Heart right ventricle (tissue), 16 donors: ENCODE measurements at places on chromosomes 3 and 15. TPM values are rescaled to one million over a fixed set of nuclear protein-coding genes. Genes with fewer than 3 reads are reported as not detected.

IGSF10 gene
- 1.6 TPM for total RNA-seq

UTS2B gene
- 0.53 TPM for total RNA-seq

ZIC4 gene
- total RNA-seq = not detected

TGM4 gene
- total RNA-seq = not detected

NOX5 gene
- total RNA-seq = 0.30 TPM

CASR gene
- not detected for total RNA-seq

CLDN18 gene
- total RNA-seq = not detected

GRCh38 chr15:64697911-64698369 lies 77.4 kb downstream of the RBPMS2 start:
- no peak for DNase-seq

DNA sequence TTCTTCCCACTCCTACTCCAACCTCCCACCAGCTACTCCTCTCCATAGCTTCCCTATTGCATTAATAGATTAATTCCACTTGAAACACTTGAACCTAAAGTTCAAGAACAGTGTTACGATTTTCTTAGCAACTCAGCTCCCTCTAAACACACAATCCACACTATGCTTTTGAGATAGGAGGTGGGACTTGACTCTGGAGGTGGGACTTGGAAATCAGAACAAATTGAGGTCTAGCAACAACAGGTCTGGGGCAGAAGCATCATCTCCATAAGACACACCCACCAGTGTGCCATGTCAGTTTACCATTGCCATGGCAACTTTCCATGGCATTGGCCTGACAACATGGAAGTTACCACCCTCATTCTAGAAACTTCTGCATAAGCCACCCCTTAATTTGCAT lies 336.5 kb upstream of the ALCAM start:
- DNase-seq = no peak

- DNase-seq = no peak
Observed at GRCh38 chr3:42652251-42652610, 1.3 kb upstream of the ZBTB47 start.
